ENCODE measurements at places on chromosomes 13 and 19.

DNA sequence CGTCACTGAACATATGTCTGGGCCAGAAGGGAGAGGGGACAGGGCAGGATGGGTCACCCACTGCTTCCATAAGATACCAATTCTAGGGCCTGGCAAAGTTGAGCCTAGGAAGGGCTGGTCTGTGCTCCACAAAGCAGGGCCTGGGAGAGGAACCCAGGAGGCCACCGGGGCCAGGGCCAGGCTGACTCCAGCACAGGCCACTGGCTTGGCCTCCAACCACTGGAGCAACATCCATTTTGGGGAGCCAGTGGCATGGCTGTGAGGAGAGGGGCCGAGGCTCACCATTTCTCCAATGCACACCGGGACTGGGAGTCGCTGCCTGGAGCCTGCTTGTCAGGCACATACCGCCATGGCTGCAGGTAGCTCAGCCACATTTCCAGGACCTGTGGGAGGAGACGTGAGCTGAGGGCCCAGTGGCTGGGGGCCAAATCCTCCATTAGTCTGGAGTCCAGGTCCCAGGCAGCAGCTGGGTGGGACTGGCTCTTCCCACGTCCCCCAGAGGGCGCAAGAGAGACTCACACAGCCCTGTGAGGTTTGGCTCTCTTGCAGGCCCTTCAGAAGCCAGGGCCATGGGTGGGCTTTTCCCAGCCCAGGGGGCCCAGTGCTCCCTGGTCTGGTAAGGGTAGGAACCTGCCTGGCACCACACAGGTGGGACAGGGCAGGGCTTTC lies 27.7 kb downstream of the TUBA3C start:
- no peak for DNase-seq

GRCh38 chr19:17348700-17349099 lies 11.3 kb downstream of the GTPBP3 start:
- DNase-seq = no peak

DNA sequence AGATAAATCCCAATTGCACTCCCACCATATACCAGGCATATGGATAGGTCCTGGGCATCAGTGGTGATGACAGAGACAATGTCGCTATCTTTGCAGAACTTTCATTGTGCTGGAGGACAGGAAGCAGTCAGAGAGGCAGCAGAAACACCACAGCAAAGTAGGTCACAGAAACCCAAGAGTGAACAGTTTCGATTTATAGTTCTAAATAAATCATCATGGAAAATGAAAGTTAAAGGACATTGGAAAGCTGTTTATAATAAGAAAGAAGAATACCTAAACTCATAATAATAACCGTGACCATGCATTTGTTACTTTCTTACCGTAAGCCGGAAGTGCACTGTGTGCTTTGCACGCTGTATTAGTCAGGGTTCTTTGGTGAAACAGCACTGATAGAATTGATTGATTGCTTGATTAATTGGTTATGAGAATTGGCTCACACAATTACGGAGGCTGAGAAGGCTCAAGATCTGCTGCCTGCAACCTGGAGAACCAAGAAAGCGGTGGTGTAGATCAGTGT lies 38.9 kb downstream of the ALOX5AP start:
- DNase-seq = no peak

DNA sequence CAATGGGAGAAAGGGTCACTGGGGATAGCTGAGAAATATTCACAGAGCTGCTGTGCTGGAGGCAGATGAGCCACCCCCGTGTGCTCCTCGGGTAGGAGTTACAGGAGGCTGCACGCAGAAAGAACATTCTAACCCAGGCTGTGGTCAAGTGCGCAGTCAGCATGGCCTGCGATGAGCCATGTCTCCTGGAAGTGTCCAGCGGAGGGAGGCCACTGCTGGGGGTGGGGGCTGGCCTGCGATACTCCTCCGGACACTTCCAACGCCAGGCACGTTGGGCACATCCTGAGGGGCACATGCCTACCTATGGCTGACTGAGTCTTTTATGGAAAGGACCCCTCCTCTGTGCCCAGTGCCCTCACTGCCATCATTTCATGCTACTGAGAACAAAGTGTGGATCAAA lies 55.9 kb downstream of the RAB20 start:
- DNase-seq = no peak

GRCh38 chr19:40219721-40220276 lies 1.6 kb upstream of the TTC9B start:
- DNase-seq = no peak
